ENCODE measurements at places on chromosomes 12 and 14.

GRCh38 chr12:52056801-52057637 lies 5.8 kb downstream of the NR4A1 start:
- no peak for DNase-seq

DNA sequence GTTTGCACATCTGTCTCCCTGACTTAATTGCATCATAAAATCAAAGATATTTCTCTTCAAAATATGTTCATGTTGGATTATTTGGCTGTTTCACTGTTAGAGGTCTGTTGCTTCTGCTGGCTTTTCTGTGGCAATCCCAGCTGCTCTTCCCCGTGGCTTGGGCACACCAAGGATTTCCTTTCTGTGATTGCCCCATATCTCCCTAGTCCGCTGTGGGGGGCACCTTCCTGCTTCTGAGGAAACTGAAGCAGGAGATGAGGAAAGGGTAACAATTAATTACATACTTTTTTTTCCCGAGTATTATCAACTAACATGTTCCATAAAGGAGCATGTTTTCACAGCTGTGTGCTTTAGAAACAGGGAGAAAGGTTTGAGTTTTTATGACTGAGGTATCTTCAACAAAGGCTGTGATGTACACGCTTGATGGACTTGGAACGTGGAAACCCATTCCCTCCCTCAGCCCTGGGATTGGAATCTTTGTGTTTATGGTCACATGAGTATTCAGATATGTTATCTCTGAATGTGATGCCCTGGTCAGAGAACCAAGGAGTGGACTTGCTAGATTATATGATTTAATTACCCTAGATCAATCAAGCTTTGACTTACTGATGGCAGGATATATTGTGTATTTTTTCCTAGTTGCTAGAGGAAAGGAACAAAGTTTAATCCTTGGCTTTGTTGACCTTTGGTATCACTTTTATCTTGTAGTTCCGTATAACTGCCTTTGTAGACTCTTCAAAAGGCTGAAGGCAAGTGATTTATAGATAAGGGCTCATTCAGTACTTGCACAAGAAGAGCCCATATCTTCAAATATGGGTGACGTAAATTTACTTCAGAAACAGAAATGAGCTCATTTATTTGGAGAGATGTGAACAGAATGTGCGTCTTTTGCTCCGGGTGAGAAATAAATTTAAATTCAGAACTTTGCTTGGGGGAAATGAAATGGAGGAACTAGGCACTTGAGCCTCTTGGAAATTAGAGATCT lies 46.7 kb downstream of the BORCS5 start:
- no peak for DNase-seq

- no peak for DNase-seq
These were observed 14.2 kb downstream of the ESR2 start for GRCh38 chr14:64279704-64280668.

DNA sequence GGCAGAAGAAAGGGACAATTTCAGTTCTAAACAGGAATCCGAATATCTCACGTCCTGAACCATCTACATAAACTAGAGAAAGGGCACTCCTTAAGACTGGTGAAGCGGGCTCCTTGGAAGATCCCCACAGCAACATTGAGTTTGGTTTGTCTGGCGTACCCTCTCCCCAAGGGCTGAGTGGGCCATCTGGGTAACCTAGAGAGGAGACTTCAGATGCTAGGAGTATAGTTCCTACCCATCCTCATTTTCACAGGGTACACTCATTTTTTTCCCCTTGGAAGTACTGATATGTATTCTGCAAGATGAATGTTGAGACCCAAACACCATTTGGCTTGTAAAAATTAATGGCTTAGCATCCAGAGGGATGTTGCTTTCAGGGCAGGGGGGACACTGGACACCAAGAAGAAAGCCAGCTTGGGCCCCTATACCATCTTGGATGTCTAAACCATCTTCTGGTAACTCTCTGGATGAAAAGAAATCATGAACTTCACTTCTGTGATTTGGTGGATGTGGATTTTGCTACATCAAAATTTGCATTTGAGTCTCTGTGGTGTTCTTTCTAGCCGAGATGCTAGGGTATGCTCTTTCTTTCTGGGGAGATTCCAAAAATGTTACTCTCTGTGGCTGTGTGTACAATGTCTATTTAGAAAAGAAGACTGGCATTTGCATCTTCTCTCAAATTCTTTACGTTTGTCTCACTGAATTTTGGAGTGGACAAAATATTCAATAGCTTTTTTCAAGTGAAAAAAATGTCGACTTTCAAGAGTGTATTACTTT lies 97.7 kb downstream of the ETV6 start:
- DNase-seq = no peak

DNA sequence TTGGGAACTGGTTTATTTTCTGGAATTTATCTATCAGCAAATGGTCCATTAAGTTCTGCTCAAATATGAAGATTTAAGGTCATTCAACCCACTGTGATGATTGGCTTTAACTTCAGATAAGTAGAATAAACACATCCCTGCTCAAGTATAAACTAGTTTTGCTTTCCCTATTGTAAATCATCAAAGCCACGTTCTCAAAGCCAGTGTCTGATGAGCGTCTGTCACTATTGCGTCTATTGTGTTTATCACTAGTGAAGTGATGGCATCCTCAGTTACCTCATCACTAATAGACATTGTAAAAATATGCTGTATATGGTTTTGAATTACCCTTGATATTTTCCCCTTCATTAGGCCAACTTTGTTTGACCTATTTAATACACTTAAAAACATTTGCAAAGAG lies 351.3 kb downstream of the BCAT1 start:
- no peak for DNase-seq

- DNase-seq = no peak
These were observed 655 bp downstream of the PLD4 start for GRCh38 chr14:104925214-104925854.

DNA sequence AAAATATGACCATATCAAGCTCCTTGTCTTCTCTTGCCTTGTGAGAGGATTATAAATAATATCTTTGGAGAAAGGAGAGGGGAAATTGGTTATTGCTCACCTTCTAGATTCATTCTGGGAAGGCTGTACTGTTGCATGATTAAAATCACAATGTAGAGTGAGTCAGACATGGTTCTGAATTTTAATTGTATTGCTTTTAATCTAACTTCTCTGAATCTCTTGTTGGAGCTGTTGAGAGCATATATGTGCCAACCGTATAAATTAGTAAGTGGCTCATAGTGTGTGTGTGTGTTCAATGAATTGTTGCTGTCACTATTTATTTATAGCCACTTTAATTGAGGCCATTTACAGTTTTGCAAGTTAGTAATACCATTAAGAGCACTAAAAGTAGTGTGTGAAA lies 56.1 kb downstream of the KCNJ8 start:
- DNase-seq = no peak

Measured in AG04450 (cell line).